ENCODE measurements at places on chromosomes 5 and 9. TPM values are rescaled to one million over a fixed set of nuclear protein-coding genes. Genes with fewer than 3 reads are reported as not detected.

The CDKN2B gene
- total RNA-seq, result 0.05 TPM

The PPIP5K2 gene
- 40.6 TPM for total RNA-seq

The OGN gene
- total RNA-seq, result not detected

DNA sequence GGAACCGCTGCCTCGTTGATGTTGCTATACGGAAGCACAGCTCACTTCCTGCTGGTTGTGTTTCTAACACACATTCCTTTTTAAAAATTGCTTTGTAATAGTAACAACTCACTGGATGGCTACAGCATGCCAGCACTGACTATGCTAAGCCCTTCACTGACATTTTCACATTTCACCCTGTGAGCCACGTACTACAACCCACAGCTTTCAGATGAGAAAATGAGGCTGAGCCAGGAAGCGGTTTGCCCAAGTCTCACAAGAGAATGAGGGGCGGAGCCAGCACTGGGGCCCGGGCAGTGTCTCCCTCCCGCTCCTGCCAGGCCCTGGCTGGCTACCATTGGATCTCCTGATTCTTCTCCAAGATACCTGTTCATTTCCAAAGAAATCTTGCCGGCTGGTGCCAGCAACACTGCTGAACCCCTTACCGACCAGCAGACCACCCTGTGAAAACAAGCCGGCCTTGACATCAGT, 38.3 kb downstream of the FAM78A start:
- peak; percentile 93 for DNase-seq

GRCh38 chr5:161685461-161685860, at the start of gene GABRA6:
TSS of gene GABRA6 (plus strand) at chr5:161685721. CDS start at chr5:161685990, 269 bp downstream.
- no peak for DNase-seq

The PCSK1 gene
- total RNA-seq, result not detected

- DNase-seq, result no peak
These were observed 509.0 kb downstream of the KIF4B start for GRCh38 chr5:155522540-155522939.

GRCh38 chr9:92887880-92888338, 10.1 kb upstream of the ZNF484 start:
- peak; percentile 54 for DNase-seq

DNA sequence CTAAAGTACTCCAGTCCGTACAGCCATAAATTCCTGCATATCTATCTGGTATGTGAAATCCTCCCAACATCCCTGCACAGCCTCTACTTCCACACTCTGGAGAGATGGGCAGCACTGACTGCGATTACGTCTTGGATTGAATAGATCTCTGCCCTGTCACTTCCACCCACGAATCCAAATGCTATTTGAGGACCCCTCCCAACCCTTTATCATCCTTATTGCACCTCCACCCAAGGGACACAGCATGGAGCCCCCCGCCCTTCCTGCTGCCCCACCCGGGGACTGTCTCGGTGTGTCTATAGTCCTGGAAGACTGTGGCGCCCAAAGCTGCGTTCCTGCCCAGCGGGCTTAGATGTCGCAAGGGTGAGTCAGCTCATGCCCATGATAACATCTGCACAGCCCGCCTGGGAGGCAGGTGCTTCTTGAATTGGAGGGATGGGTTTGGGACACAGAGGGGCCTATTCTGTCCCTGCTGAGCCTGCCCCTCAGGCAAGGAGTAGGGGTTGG, 105.7 kb upstream of the HAND1 start:
- DNase-seq, result no peak

The TMC1 gene
- total RNA-seq, result not detected

The MARCHF11 gene
- total RNA-seq, result not detected

DNA sequence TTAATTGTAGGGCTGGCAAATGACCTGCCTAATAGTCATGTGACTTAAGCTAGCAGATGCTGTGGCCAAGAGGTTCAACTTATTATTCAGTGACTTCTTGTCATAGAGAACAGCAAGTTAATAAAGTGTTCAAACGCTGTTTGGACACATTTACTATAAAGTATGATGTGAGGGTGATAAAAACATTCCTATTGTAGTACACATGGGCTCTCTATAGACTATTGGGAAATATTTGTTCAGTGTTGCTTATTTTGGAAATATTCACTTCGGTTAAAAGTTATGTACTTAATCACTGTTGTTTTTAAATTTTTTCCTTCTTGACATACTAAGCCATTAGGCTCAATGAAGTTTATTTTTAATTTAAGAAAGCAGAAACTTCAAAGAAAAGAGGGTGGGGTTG, 345.0 kb downstream of the NNT start:
- DNase-seq, result no peak

GRCh38 chr5:55773057-55773456, 35.2 kb downstream of the DDX4 start:
- no peak for DNase-seq

The PDE6A gene
- total RNA-seq, result not detected

DNA sequence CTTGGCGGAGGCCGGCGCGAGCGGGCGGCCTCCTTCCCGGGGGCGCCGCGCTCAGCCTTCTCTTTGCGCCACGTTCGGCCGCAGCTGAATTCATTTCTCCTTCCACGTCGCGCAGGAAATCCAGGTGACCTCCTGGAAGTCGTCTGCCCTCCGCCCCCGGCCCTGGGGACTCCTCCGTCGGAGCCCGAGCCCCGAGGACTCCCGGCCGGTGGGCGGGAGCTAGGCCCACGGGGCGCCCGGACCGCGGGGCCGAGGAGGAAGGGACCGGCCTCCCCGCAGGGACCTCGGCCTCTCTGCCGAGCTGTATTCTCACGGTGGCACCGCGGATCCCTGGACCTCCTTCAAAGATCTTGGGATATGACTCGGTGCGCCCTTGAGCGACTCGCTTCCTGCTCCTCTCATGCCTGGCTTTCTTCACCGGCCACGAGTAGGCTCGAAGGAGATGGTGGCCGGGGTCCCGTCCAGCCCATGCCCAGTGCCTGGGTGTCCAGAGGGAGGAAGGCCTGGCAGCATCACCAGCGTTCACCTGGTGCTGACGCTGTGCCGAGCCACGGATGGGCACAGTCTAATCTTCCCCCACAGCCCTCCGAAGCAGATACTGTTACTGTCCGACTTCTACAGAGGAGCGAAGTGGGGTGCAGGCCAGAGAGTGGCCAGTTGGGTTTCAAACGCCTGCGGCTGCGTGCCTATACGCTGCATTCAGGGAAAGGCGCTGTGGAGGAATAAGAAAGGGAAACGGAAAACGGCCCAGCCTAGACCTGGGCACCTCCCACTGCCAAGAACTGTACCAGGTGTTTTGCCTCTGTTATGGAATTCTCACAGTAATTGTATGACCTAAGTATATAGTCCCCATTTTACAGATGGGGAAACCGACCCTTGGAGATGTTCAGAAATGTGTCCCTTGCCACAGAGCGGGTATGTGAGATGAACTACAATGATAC, 47.3 kb downstream of the PAX5 start:
- no peak for DNase-seq

- no peak for DNase-seq
These were observed 2.6 kb downstream of the TOR2A start for GRCh38 chr9:127732444-127732843.

DNA sequence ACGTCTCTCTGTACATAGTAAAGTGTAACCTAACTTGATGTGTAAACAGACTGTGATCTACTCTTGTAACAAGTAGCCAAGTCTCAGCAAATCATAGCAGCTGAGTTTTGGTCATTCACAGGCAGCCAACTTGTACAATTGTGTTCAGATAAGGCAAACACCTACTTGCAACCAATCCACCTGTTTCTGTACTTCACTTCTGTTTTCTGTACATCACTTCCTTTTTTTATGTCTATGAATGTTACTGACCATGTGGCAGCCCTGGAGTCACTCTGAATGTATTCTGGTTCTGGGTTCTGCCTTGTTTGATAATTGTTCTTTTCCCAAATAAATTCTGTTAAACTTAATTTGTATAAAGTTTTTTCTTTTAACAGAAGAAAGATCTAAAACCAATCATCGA, 26.0 kb downstream of the RLN2 start:
- DNase-seq, result no peak

DNA sequence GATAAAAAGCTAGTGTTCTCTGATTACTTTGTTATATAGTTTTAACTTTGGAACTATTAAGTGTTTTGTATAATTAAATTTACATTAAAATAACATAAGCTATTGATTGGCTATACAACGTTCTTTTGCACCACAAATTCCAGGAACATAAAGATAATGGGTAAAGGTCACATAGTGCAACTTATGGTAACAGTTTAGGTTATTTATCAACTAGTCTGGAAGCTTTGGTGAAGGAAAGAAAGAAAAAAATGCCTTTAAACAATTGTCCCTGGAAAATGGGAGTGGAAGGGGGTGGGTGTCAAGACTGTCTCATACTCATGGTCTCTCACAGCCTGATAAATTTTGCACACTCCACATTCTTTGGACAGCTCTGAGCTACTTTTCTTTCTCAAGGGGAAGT, 17.1 kb upstream of the SPARC start:
- DNase-seq, result no peak

DNA sequence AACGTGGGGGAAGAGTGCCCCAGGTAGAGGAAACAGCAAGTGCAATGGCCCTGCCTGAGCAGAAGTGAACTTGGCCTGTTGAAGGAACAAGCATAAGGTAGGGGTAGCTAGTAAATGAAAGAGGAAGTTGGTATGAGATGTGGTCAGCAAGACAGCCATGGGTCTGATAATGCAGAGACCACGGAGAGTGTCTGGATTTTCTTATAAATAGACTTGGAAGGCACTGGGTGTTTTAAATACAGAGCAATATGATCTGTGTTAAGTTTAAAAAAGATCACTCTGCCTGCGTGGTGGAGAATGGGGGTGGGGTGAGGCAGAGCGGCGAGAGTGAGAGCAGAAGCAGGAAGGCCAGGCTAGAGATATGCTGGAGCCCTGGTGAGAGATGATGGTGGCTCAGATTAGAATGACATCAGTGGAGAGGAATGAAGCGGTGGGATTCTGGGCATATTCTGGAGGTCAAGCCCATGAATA, 4.2 kb downstream of the ADAM19 start:
- peak; percentile 60 for DNase-seq

Measured in activated CD4-positive, alpha-beta memory T cell treated with anti-CD3 and anti-CD28 coated beads for 36 hours (primary cell).